Stromal cell of bone marrow (primary cell): ENCODE measurements at places on chromosomes 6 and 20.
A peak's percentile ranks its signal among the peaks of the same experiment; 100 is the strongest.

DNA sequence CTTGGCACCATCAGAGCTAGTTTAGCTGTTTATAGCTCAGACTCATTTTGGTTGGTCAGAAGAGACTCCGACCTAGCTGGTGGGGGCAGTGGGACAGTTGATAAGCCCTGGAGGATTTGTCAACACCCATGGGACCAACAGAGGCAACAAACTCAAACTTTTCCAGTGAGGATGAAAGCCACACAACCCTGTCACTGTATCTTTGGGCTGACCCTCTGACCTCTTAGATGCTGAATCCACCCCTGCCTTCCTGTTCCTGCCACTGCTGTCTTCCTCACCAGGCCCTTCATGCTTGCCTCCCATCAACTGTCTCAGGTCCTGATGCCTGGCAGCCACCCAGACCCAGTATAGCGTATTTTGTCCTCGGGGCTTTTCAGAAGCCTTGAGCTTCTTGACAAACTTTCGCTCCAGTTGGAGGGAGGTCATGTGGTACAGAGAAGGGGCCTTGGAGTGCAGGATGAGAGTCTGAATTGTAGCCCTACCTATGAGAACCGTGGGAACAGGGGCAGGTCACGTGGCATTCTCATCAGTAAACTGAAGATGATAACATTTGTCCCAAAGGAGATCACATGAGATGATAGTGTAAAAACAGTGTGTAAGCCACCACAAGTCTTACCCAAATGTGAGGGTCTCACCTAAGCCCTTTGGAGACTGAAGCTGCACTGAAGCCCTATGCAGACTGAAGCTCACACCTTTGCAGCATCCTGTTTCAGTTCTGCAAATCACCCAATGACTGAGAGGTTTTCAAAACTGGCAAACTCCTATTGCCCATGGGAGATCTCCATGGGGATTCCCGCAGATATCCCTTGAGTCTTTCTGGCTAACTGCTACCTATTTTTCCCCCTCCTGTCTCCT, 72.0 kb upstream of the F13A1 start:
- DNase-seq: no peak

DNA sequence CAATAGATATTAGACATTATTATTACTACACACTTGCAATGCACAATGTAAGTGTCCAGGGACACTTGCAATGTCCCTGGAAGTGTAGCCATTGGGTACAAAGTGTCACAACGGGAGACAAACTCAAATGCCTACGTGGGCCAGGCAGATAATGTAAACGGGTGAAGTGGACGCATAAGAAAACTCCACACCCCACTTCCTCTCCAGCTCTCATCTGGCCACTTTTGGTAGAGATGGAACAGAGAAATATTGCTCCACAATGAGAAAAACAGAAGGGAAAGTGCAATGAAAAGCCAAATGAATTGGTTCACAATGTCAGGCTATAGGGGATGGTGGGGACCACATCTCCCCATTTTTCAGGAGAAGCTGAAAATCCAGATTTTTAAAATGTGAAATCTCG, 9.4 kb downstream of the SULF2 start:
- DNase-seq: no peak

GRCh38 chr6:87700397-87701343, 1.4 kb downstream of the AKIRIN2 start:
- peak; percentile 61 for DNase-seq

DNA sequence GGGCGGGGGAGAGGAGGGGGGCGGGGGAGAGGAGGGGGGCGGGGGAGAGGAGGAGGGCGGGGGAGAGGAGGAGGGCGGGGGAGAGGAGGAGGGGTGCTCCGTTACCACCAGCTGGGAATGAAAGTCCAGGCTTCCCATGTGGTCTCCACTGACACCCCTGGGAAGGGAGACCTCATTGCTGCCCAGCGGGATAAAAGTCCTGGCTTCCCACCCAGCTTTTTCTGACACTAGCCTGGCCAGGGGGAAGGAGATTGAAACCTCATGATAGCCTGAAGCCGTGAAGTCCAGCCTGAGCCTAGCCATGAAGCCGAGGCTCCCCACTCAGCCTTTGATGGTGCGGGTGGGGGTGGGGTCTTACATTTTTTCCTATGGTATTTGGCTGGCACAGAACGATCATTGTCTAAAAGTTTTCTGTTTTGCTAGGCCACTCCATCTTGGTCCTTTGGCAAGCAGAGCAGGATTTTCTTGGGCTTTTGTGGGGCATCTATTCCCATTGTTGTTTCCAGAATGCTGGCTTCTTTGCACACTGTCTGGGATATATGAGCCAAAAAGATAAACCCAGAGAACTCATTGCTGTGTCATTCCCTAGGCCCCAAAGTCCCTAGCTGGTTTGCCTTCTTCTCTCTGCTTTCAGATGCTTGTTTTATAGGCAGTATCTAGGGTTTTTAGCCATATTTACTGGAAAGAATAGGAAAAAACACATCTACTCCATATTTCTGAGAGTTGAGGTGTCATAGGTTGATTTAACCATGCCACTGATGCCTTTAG, 67.9 kb upstream of the RNF24 start:
- no peak for DNase-seq

- DNase-seq: no peak
Observed at GRCh38 chr20:62254021-62254724, 15.9 kb downstream of the OSBPL2 start.

DNA sequence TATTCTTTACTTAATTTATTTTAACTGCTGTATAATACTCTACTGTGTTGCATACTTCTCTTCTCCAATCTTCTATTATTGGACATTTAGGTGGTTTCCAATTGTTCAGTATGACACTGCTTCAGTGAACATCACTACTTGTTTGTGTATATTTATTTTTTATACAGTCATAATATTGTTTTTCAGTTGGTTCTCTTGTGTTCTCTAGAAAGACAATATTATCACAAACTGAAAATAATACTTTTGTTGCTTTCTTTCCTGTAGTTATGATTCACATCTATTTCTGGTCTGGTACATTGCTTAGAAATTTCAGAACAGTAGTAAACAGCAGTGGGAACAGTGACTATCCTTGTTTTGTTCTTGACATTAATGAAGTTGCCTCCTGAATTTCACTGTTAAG, 62.8 kb upstream of the GTSF1L start:
- no peak for DNase-seq

DNA sequence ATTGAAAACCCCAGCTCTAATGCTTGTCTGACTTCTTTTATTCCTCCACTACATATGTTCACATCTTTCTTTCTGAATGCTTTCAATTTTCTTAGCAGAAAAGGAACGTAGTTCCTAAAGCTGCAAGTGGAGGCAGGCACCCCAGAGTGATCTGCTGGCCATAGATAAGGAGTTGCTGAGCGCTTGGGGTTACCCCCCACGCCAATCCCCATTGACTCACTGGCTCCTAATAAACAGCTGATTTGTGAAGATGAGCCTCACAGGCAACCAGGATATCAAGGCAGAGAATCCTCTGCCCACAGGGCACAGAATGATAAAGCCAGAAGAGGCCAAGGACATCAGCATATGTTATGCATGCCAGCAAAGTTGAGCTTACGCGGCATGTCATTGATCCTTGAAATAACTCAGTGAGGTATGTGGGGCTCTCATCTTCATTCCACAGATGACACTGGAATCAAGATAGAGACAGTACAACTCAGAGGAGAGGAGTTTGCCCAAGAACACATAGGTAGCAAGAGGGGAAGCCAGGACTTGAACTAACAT, 129.1 kb upstream of the PTPRT start:
- no peak for DNase-seq

DNA sequence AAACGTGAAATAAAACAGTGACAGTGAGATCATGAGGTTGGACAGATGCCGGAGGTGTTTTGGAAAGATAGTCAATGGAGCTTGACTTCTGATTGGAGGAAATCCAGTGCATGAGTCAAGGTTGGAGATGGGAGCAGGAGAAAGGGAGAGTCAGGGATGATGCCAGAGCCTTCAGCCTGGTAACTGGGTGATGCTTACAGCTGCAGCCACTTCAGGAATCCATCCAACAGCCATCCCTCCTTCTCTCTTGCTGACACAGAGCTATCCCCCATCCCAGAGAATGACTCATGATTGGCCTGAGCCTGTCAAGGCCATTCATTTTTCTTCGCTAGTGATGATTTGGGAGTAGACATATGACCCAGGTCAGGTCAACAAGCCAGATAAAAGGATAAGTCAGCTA, 112.8 kb downstream of the SAMD5 start:
- DNase-seq: peak; percentile 71

GRCh38 chr20:59314997-59315396, 14.6 kb downstream of the EDN3 start:
- DNase-seq: no peak

GRCh38 chr6:84645000-84645399, 119.4 kb downstream of the TBX18 start:
- DNase-seq: peak; percentile 21

- DNase-seq: peak; percentile 78
Observed at GRCh38 chr20:63698739-63699465, 2.5 kb downstream of the TNFRSF6B start.

- no peak for DNase-seq
Observed at GRCh38 chr6:11460837-11461661, 76.5 kb upstream of the TMEM170B start.

DNA sequence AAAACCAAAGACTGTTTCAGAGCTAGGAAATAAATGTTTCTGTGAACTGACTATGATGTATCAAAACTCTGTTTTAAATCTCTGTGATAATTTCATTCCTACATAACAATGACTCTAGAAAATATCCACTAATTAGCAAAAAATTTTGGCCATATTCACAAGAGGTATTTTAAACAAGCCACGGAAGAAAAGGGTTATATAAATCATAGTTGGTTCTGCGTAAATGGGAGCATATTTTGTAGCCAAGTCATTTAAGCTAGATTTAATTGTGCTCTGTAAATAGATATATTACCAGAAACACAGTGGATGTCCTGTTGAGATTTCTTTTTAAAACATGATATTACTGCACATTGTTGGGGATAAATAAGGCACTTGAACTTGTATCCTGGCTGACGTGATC, 416.5 kb upstream of the PLCB4 start:
- no peak for DNase-seq

DNA sequence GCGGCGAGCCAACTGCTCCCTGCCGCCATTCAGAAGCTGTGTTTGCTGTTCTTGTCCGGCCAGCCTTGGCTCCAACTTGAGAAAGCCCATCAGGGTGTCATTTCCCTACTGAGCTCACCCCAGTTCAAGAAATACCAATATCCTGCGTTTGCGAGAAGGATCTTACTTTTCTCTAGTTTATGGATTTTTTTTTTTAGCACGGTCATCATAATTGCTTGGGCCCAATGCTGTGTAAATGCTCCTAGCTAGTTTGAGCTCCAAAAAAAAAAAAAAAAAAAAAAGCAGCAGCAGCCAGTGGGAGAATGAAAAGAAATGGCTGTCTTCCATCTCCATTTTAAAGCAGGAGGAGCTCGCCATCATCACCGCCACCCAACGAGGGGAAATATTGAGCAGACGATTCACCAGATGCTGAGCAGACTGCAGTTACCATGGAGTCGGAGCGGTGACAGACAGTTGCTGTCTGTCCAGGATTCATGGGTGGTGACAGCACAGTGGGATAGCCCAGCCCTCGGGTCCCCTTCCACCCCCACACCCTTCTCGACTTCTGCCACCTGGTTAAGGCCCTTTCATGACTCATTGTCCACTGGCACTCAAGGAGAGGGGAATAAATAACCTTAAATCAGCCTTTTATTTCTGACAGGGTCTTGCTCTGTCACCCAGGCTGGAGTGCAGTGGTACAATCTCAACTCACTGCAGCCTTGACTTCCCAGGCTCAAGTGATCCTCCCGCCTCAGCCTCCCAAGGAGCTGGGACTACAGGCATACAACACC, 132.4 kb upstream of the SNX9 start:
- no peak for DNase-seq
